HCT116 (cell line): ENCODE measurements at places on chromosomes 4 and X. TPM values are rescaled to one million over a fixed set of nuclear protein-coding genes. Genes with fewer than 3 reads are reported as not detected.

The RNF175 gene
- not detected for total RNA-seq

The HSFX3 gene
- total RNA-seq: 0.96 TPM

DNA sequence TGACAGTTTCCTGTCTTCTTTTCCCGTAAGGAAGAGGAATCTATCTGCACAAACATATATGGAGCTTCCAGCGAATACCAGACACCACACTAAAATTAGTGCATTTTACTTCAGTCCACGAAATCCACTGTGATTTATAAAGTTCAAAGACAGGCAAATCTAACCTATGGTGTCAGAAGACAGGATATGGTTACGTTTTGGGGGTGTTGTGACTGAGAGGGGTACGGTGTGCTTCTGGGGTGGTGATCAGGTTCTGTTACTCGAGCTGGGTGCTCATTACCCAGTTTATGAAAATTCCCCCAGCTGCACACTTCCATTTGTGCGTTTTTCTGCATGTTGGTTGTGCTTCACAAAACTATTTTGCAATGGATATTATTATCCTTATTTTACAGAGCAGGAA lies 10.3 kb downstream of the VGLL1 start:
- DNase-seq: no peak

The ZNF732 gene
- total RNA-seq: not detected

- no peak for DNase-seq
These were observed 6.2 kb upstream of the C4orf50 start for GRCh38 chr4:6024313-6024960.

The GK2 gene
- total RNA-seq: not detected

- no peak for DNase-seq
These were observed 4.3 kb upstream of the DDX60L start for GRCh38 chr4:168484626-168485025.

The GSX2 gene
- total RNA-seq: not detected
